ENCODE measurements at places on chromosomes 6 and 20.

GRCh38 chr6:1622220-1622850 lies 12.6 kb downstream of the FOXC1 start:
- peak; percentile 95 for DNase-seq

DNA sequence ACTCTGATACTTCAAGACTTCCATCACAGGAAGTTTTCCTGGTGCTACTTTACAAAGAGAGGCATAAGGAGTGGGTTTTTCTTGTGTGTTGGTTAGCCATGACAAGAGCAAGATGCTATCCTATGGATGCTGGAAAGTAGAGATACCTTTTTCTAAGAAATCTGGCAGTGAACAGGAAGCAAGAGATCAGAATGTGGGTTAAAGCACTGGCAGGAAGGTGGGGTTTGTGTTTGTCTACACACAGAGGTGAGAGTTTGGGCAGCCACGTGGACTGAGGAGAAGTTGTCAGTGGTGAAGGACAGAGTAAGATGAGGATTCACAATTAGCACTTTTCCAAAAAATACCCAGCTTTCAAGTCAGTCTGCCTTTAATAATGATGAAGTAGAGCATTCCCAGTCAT lies 17.9 kb downstream of the SLC2A12 start:
- DNase-seq, result no peak

GRCh38 chr20:55159230-55159629 lies 683.8 kb downstream of the DOK5 start:
- DNase-seq, result no peak

- peak; percentile 62 for DNase-seq
Observed at GRCh38 chr6:148182378-148182777, 160.3 kb upstream of the SASH1 start.

- no peak for DNase-seq
Observed at GRCh38 chr20:16692442-16692841, 37.4 kb upstream of the SNRPB2 start.

DNA sequence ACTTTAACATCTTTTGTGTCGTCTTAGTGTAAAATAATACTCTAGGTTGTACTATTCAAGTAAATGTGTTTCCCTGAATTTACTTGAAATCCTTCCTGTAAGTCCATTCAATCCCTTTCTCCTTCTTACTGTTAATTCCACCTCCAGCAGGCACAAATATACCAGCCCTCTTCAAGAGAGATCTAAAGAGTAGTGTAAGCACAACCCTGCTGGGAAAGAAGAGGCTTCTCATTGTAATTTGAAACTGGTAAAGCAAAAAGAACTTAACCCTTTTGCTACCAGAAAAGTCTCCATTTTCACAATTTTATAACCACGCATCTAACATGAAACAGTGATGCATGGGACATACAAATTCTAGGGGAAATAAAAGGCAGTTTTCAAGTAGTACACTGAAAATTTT lies at the start of gene BMP5:
BMP5 (minus strand) TSS at position 191 of the 400 bp plus-strand sequence. CDS start 725 bp downstream, outside the sequence.
- no peak for DNase-seq

DNA sequence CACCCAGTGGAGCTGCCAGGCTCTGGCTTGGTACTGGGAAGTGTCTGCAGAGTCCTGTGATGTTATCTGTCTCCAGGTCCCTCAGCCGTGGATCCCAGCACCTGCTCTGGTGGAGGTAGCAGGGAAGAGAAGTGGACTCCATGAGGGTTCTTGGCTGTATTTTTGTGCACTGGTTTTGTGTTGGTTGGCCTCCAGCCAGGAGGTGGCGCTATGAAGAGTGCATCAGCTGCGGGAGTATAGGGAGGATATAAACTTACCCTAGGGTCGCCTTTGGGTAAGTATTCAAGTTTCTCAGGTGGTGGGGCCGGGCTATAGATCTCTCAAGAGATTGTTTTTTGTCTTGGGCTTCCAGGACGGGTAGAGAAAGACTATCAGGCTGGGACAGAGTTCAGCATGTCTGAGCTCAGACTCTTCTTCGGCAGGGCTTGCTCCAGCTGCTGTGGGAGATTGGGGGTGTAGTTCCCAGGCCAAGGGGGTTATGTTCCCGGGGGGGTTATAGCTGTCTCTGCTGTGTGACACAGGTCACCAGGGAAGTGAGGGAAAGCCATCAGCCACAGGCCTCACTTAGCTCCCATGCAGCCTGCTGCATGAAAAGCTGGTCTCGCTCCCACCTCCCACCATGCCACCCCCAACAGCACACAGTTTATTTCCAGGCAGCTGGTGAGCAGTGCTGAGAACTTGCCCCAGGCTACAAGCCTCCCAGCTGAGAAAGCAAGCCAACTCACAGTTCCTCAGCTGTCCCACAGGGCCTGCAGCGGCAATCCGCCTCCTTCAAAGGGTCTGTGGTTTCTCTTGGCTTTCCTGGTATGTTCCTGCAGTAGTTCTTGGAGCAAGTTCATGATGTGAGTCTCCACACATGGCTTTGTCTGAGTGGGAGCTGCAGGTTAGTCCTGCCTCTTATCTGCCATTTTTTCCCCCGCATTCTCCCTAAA lies 115.7 kb downstream of the AIG1 start:
- no peak for DNase-seq

GRCh38 chr20:55004044-55004443 lies 528.7 kb downstream of the DOK5 start:
- DNase-seq, result no peak

- no peak for DNase-seq
Observed at GRCh38 chr6:150567380-150567779, 32.3 kb upstream of the PLEKHG1 start.

Measured in osteoblast (primary cell).